Suppressor macrophage (primary cell): ENCODE measurements at places on chromosomes 5 and 9.

DNA sequence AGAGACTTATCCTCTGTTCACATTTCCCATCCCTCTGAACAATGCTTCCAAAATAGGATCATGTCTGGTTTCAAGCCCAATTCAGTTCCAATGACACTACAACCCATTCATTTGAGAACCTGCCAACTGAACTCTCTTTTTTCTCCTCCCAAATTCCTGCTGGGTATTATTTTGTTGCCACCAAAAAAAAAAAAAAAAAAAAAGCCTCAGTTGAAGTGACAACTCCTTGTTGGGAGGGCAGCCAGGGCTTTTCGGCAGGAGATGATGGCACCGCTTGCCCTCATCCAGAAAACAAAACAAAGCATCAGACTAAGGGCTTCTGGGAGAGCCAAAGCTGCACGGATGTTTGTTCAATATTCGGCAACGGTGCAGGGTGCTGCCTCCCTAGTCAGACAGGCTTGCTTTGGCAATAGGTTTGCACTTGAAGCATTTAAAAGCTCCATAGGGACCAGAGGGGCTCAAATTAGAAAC, 30.6 kb upstream of the TRIM32 start:
- no peak for DNase-seq

GRCh38 chr5:140402258-140403074, 833 bp downstream of the ANKHD1 start:
- DNase-seq: peak; percentile 75

GRCh38 chr5:19099195-19099594, 888.8 kb downstream of the CDH18 start:
- no peak for DNase-seq

DNA sequence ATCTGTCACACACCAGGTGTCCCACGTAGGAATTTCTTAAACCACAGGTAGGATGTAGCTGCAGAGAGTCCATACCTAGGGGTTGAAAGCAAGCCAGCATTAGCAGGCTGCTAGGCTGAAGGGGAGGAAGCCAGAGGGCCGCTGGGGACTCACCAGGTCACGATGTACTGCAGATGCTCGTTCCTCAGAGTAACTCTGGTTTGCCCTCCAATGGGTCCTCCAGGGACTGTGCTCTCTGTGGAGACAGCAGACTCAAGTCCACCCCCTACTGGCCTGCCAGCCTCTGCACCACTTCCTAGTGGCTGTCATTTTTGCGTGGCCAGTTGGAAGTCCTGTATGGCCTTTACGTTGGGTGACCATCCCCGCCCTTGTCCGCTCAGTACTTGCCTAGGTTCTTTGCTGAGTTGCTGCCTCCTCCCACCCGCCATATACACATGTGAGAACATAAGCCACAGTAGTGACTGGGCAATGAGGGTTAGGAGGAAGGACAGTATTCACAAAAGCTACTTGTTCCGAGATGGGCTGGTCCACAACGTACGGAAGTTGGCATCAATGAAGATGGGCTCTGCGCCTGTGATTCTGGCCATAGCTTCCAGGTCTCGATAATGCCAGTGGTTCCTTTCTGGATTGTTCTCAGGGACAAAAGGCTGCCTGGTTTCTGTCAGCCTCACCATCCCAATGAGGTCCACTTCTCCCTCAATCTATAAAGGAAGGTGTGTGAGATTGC, 4.1 kb downstream of the RPL7A start:
- DNase-seq: peak; percentile 80

DNA sequence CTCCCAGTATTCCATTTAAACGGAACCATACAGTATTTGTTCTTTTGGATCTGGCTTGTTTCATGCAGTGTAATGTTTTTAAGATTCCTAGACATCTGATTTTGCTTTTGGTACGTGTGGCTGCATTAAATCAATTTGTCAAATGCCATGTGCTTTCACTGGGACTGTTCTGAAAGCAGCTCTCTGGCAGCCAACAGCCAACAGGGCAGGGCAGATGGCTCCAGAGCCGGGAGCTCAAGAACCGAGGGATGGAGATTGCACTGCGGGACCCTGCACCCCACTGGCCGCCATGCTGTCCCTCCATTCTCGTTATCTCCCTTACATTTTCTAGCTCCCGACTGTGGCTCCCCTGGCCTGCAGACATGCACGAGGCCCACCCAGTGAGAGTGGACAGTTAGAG, 33.4 kb upstream of the AIF1L start:
- DNase-seq: no peak

- no peak for DNase-seq
Observed at GRCh38 chr5:61280761-61281427, 51.2 kb upstream of the ZSWIM6 start.

DNA sequence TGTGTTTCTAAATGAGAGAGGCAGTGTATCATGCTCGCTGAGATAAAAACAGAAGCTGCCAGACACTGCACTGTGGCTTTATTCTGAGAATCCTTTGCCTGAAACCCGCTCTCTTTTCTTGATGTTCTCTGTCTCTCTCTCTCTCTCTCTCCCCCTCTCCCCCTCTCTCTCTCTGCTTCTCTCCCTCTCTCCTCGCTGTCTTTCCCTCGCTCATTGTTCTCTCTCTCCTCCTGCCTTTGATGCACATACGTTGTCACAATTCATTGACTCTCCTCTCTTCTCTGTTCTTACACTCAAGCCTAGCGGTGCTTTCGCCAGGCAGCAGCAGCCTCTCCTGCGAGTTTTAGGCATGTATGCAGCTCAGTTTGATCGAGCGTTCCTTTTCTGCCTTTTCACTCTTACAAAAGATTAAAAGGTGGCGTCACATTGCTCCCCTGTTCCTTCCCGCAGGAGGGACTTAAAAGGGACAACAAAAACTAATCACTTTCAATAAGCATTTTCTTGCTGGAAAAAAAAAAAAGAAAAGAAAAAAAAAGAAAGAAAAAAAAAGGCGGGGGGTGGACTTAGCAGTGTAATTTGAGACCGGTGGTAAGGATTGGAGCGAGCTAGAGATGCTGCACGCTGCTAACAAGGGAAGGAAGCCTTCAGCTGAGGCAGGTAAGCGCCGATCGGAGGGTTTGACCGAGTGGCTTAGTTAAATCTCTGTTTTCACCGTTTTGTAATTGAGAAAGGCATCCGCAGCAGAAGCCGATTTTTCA, 717.9 kb upstream of the WWC1 start:
- no peak for DNase-seq

DNA sequence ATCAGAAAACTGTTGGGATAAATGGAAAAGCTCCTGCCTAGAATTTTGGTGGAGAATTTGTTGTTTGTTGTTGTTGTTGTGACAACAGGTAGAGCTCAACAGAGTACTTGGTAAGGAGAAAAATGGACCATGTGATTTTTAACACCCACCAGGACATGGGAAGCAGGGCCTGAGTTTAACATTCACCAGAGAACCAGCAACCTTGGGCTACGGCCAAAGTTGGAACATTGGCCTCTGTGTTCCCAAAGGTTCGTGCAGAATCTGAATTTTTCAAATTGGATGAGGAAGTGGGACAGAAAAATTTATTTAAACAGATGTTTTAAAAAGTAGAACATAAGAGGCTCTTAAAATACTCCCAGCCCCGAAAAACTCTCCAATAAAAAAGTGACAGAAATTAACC, 127.0 kb downstream of the GNA14 start:
- DNase-seq: no peak

DNA sequence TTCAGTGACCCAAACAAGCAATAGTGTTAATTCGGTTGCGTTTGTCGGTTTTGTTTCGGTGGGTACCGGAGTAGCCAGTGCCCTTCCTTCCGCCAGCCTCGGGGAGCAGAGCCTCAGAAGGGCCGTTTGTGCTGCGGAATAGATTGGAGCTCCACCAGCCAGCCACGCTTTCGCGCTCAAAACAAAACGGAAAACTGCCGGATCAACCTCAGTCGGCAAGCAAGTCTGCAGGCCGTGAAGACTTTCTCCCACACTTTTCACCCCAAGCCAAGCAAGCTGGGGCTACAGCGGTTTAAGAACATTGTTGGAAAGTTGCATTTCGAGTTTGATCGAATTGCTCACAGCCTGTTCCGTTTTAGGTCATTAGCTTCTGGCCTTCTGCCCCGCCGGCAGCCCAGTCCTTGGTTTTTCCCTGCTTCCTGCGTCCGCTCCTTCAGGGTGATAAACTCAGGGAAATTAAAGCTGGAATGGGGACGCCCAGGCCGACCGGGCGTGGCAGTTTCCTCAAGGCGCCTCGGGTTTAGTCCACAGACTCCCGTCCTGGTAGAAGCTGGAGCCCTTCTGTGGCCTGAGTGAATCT, 803 bp upstream of the CCNO start:
- DNase-seq: peak; percentile 32

- no peak for DNase-seq
Observed at GRCh38 chr9:12933957-12934356, 159.1 kb downstream of the LURAP1L start.

- DNase-seq: no peak
Observed at GRCh38 chr9:128628471-128629048, 28.1 kb downstream of the DYNC2I2 start.

DNA sequence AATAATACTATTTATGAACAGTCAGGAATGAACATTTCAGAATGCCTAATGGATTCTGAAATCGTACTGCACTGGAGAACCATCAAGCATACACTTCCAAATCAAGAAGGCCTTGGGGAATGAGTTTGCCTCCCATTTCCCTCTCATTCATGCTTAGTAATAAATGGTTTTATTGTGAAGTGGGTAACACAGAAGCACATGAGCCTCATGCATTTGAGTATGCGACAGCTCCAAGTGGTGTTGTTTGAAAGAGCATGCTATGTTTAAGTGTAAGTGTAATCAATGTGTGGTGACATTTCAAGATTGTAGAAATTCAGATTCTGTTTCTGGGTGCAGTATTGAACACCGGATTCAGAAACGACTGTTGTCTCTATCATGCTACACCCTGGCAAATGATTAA, 60.0 kb downstream of the SGCD start:
- DNase-seq: no peak

DNA sequence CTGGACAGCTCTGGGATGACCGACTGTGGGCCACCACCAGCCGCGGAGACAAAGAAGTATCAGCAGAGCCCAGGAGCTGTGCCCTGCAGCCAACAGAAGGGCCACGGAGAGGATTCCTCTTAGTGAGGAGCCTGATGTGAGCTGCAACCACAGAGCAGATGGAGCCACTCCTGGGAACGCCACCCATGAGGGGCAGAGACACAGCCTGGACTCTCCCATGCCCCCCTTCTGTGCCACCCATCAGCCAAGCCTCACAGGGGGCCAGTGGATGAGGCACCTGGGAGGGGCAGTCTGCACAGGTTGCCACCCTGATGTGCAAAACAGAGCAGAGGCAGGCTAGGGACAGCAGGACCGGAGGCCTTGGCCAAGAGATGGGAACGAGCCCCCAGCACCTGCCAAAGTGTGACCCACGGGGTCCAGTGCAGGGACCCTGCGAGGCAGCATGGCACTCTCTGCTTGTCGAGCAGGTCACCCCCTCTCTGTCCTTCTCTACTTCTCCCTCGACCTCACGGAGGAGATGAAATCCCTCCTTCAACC, 380.7 kb upstream of the IRX1 start:
- DNase-seq: no peak

DNA sequence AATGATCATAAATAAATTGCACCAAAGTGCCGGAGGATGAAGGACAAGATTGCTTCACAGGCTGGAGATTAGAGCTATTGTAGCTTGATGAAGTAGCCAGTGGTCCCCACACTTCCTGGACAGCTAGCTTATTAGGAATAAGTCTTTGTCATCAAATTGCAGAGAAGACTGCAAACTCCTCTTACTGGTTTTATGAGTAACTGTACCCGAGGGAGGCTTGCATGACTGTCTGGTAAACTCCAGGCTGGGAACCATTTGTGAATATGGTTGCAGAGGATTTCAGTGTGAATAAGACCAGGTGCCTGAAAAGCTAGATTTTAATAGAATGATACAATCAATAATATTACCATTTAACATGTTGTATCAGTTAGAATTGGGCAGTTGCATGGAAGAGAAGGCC, 36.5 kb upstream of the SEMA5A start:
- DNase-seq: no peak

GRCh38 chr9:23467276-23467675, 358.8 kb downstream of the ELAVL2 start:
- no peak for DNase-seq

DNA sequence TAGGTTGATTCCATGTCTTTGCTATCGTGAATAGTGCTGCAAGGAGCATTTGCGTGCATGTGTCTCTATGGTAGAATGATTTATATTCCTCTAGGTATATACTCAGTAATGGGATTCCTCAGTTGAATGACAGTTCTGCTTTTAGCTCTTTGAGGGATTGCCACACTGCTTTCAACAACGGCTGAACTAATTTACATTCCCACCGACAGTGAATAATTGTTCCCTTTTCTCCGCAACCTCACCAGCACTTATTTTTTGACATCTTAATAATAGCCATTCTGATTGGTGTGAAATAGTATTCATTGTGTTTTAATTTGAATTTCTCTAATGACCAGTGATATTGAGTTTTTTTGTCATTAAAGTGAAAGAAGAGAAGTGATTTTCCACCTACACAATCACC, 18.5 kb downstream of the IFNA5 start:
- DNase-seq: peak; percentile 86

DNA sequence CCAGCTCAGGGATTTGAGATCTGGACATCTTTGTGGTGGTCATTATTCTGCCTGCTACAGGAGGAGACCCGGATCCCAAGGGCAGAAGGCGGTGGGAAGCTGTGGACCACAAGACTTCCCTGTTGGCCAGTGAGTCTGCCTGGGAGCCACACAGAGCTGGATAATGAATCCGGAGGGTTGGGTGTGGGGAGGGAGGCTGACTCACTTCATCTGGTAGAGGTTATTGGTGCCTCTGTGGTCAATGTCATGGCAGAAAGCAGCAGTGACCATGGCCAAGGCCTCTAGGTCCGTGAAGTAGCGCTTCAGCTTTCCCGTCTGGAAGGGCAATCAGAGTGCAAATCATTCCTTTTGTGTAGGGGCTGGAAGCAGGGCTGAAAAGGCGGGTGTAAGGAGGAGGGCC, 58.5 kb downstream of the PDE6A start:
- no peak for DNase-seq

- DNase-seq: peak; percentile 27
Observed at GRCh38 chr5:142426129-142427014, 101.6 kb upstream of the SPRY4 start.

DNA sequence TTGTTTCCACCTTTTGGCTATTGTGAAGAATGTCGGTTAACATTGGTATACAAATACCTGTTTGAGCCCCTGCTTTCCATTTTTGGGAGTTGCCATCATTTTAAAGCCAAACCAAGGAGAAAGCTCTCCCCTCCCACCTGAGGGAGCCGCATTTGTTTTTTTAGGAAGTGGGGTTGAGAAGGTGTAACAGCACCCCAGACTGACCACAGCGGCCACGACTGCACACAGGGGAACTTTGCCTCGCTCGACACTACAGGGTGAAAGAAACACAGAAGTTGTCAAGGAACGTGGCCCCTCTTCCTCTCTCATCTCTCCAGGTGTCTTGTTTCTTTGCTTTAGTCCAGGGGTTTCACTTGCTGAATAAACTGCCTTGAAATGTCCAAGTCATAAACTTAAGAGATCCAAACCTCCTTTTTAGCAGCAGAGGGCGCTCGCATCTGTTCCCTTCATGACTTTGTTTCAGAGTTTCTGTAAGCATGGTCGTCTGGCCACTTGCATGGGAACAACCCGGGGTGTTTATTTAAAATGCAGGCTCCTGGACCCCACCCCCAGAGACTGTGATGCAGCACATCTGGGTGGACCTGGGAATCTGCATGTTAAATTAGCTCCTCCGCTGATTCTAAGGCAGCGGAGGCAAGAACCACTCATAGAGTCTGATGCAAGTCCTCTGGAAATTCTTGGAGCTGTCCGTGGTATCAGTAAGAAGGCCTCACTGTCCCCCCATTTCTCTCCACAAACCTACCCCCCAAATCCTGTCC, 2.1 kb upstream of the TTLL11 start:
- peak; percentile 71 for DNase-seq

GRCh38 chr9:119372951-119373350, 3.7 kb upstream of the BRINP1 start:
- DNase-seq: no peak

GRCh38 chr5:157088342-157088990, 20.4 kb downstream of the HAVCR2 start:
- DNase-seq: no peak
